NCI-H1436 (cell line): ENCODE measurements at places on chromosomes 16 and 17.

- DNase-seq = no peak
These were observed 41.4 kb downstream of the GRB2 start for GRCh38 chr17:75364078-75364477.

GRCh38 chr16:83470416-83470815 is 337.4 kb upstream of the HSBP1 start:
- no peak for DNase-seq

GRCh38 chr16:57683636-57684545 is 10.7 kb upstream of the DRC7 start:
- DNase-seq = no peak

DNA sequence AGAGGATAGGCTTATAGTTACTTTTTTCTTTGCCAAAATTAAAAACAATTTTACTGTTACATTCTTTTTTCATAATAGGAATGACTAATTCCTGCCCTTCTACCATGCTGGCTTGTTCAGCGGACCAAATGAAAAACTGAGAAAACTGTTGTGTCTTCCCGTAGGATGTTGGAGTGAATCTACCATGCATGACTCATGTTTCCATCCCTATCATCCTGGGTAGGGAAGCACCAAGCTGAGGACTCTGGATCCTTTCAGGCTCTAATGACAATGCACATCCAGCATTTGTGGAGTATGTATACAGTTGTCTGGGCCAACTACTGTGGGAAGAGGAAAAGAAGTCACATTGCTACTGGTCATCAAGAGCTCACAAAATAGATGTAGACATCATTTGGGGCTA is 41.1 kb upstream of the DHX8 start:
- DNase-seq = no peak

DNA sequence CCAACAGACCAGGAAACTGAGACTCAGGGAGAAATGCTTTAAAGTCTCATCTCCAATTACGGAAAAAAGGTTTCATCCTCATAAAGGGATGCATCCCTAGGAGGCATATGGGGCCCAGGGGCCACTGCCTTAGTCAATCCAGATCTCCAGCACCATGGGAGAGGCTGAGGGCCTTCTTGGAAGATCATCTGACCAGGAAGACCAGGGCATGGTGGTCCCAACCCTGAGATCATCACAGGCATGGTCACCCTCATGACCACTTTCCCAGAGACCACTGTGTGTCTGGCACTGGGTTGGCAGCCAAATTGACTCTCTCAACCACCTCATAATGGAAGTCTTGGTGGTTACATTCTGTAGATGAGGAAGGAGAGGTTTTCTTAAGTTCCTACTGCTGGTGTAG is 23.4 kb upstream of the CES5A start:
- DNase-seq = no peak

DNA sequence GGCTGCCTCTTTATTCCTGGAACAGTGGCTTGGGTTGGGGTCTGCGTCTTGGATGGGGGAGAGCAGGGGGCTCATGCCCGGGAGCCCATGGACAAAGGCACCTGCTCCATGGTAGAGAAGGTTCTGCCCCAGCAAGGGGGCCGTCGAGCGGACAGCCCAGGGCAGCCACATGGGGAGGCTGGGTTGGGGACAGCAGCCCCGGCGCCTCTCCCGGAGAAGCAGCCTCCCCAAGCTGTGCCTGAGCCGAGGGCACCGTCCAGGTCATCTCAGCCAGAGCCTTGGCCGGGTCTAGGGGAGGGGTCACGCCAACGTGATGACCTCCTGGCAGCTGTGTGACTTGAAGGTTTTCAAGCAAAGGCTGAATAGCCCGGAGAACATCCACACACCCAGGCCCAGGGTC is 32.9 kb upstream of the GNG13 start:
- DNase-seq = no peak

GRCh38 chr16:55056585-55057401 is 126.1 kb downstream of the IRX5 start:
- peak; percentile 9 for DNase-seq

DNA sequence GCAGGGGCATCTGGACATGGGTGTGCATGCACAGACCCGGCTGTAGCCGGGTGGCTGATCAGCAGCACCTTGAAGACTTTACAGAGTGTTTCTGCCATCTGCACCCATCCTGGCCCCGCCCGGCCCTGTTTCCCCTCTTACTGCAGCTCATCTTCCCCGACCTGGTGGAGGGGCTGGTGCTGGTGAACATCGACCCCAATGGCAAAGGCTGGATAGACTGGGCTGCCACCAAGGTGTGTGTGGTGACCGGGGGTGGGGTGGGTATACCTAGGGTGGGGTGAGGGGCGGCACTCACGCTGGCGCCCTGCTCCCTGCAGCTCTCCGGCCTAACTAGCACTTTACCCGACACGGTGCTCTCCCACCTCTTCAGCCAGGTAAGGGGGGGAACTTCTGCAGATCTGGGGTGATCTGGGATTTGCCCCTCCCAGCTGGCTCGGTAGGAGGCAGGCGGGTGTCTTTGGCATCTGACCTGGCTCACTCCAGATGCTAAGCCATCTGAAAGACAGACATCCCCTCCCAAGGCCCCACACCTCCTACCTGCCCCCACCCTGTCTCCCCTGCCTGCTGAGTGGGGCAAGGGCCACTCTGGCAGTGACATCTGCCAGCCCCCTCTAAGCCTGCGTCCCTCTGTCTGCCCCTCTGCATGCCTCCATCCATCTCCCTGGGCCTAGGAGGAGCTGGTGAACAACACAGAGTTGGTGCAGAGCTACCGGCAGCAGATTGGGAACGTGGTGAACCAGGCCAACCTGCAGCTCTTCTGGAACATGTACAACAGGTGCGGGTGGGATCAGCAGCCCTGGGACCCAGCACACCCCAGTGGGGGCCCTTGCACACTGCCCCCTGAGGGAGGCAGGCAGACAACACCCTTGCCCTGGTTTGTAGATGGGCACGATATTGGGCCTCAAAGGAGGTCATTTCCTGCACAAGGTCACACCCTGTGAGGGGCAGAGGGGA is 6.6 kb downstream of the NDRG4 start:
- no peak for DNase-seq

DNA sequence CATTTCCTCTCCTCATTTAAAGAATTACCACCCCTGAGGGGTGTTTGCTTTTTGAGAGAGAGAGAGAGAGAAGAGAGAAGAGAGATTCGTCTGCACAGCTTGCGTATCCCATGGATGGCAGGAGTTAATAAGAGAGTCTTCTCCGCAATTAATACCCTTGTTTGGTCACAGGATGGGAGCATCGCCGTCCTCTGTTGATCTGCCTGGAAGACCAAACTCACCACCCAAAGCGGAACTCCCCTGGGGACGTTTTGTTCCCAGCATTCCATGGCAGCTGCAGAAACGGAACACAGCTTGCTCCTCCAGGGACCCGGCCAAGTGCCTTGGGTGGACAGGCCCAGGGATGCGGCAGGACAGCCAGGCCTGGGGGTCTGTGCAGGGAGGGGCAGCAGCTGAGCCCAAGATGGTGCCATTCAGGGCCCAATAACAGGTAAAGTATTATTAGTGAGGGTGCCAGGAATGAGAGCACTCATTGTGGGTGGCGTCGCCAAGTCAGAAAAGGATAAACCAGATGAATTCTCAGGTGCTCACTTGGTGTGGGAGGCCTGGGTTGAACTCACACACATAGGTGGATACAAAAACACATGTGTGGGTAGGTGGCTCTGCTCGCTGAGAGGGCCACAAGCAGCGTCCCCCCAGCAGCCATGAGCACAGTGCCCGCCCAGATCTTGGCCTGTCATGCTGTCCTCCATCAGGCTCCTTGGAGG is 83.1 kb downstream of the NT5M start:
- DNase-seq = peak; percentile 23

GRCh38 chr16:6977916-6978315 is 354.7 kb upstream of the RBFOX1 start:
- no peak for DNase-seq
